ENCODE measurements at places on chromosomes 2 and 18.

DNA sequence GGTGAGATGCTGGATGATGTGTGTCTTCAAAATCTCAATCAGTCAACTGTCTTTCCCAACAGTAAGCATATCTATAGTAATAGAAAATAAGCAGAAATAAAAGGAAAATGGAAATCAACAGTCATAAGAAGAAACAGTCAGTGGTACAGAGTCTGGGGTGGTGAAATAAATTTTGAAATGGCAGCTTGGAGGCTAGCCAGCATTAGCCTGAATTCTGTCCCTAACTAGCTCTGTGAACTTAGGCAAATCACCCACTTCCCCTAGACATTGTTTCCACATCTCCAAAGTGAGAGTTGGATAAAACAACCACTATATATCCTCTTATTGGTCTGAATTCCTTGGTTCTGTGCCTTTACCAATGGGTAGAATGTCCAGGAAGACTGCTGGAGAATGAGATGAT is 189.7 kb upstream of the REV1 start:
- no peak for DNase-seq

GRCh38 chr2:79830501-79830900 is 317.6 kb downstream of the CTNNA2 start:
- DNase-seq = no peak

DNA sequence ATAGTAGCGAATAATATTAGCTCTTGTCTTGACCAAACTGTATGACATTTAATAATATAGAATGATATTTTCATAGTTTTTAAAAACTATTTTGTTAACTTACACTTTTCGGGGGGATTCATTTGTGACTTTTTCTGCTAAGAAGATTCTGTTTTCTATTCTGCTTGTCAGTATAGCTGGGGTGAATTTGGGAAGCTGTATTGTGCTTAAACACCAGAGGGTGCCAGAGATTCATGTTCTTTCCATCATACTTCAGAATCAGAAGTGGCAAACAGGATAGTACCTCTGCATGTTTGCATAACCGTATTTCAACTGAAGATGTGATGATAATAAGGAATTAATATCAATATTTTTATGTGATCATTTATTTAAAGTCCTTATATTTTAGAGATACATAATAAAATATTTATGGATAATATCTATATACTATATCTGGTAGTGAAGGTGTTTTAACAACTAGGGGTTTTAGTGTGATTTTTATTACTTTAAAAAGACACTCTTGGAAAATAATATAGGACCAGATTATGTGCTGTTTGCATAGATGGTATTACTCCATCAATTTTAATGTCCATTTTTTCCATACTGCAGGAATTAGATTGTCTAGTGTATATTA is 81.0 kb downstream of the TAF4B start:
- peak; percentile 60 for DNase-seq

GRCh38 chr2:215002500-215002899 is 135.9 kb downstream of the ABCA12 start:
- DNase-seq = peak; percentile 43

DNA sequence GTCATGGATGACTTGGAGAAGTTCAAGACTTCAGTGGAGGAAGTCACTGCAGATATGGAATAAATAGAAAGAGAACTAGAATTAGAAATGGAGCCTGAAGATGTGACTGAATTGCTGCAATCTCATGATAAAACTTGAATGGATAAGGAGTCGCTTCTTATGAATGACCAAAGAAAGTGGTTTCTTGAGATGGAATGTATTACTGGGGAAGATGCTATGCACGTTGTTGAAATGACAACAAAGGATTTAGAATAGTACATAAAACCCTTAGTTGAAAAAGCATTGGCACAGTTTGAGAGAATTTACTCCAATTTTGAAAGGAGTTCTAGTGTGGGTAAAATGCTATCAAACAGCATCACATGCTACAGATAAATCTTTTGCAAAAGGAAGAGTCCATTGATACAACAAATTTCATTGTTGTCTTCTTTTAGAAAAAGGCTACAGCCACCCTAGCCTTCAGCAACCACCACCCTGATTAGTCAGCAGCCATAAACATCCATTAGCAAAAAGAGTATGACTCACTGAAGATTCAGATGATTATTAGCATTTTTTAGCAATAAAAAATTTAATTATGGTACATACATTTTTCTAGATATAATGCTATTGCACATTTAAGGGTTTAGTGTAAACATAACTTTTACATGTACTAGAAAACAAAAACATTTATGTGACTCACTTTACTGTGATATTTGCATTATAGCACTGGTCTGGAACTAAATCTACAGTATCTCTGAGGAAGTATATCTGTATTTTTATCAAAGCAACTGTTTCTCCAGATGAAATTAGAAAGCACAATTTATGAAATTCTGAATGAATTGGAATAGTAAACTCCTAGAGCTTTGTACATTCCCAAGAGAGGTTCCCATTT is 110.5 kb upstream of the TACR1 start:
- DNase-seq = no peak

DNA sequence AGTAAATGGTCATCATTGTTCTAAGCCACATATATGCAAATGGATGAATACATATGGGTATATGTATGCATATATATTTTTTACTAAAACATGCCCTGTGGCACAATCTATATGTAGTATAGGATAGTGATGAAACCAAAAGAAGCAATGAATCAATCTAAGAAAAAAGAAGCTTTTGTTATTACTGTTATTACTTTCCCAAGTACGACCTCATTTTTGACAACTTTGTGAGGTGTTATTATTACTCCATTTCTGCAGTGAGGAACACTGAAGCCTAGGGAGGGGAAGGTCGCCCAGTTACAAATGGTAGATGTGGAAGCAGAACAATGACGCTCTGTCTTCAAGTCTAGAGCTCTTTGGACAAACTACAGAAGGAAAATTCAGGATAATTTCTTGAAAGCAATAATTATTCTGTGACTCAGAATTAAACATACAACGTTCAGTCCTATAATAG is 38.3 kb downstream of the STAT4 start:
- DNase-seq = no peak

DNA sequence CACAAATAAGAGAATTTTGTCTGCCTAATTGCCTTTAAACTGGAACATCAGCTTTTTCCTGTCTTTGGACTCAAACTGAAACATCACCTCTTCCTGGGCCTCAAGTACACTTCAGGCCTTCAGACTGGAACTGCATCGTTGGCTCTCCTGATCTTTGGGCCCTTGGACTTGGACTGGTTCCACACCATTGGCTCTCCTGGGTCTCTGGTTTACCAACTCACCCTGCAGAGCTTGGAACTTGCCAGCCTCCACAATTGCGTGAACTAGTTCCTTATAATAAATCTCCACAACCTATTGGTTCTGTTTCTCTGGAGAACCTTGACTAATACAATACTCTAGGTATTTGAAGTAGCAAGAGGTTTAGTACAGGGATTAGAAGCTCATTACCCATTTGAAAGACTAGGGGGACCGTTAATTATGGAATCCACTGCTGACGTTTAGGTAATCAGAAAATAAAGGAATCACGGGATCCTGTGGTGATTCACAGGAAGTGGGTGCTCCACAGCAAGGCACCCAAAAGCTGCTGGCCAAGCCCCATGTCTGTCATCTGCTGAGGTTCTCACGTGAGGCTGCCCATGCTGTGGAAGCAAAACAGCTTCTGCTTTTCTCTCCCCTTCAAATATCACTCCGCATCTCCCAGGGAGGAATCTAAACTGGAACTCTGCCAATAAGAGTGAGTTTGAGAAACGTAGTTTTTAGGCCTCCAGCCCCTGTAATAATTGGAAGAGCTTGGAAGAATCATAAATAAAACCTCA is 20.0 kb upstream of the SGPP2 start:
- DNase-seq = no peak

DNA sequence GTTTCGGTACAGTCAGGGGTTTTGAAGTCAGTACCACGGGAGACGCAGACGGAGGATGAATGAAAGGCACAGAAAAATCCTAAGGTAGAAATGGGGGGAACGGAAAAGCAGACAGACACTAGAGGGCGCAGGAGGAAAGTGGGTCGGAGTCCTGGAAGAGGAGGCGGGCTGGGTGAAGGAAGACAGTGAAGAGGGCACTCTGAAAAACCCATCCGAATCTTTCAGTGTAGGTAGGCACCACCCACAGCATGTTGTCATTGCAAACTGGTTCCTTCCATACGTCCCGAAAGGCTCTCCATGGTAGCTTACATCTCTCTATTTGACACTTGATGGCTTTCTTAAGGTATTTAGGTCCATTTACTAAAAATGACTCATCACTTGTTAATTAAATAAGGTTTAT is 18.5 kb upstream of the ZNF236 start:
- peak; percentile 81 for DNase-seq

- no peak for DNase-seq
These were observed 64.4 kb downstream of the CD8B2 start for GRCh38 chr2:106551417-106552130.

DNA sequence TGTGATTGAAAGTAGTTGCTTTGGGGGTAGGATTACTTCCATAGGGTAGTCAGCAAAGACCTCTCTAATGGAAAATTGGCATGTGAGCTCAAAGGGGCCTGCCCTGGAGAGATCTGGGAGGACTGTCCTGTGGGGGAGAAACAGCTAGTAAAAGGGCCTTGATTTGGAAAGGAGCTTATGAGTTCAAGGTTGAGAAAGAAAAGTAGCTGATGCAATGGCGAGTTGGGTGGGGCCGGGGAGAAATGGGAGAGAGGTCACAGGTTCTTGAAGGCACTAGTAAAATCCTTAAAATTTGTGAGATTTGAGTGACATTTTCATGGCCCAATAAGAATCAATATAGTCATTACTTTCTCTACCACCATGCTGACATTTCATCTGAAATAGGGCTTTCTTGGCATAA is 82.0 kb upstream of the CCDC195 start:
- DNase-seq = no peak

- no peak for DNase-seq
These were observed 148.5 kb upstream of the DNMT3A start for GRCh38 chr2:25490217-25490616.

GRCh38 chr2:19127616-19128015 is 230.8 kb downstream of the OSR1 start:
- no peak for DNase-seq

All from AG20443 (cell line).